ENCODE measurements at places on chromosomes 6 and 20.

GRCh38 chr6:140029551-140029950 is 655.1 kb upstream of the CITED2 start:
- DNase-seq: no peak

GRCh38 chr20:13900496-13900895 is 89.9 kb downstream of the SEL1L2 start:
- no peak for DNase-seq

DNA sequence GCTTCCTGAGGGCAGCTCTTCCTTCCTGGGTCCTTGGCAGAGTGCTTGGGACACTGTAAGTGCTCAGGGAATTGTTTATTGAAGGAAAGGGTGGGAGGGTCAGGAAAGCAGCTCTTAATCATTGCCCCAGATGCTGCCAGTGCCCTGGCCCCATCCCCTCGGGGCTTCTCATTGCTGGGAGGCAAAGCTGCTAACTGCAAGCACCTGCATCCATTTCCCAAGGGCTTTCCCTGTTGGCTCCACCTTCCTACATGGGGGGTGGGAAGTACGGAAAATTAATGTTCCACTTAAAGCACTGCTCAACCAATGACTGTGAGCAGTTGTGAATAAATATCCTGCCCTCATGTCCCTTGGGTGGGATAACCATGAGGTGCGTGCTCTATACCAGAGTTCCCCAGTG is 56.4 kb downstream of the NDUFAF5 start:
- DNase-seq: no peak

DNA sequence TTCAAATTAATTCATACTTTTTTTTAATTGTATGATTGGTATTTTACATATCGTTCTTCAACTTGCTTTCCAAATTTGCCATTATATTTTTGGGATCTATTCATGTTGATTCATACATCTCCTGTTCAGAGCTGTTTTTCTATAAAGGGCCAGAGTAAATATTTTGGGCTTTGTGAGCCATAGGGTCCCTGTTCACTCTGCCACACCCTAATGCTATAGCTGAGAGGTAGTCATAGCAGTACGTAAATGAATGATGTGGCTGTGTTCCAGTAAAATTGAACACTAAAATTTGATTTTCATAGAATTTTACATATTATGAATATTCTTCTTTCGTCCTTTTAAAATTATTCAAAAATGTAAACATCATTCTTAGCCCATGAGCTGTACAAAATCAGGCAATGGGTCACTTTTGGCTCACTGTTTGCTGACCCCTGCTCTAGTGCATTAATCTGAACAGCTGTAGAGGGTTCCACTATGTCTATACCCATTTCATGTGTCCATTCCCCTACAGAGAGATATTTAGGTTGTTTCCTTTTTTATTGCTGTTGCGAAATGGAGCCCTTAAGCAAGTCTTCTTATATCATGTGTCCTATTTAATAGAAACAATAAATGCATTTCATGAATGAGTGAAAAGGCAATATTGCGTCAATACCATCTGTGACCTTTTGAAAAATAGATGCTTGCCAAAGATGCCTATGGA is 136.4 kb upstream of the SALL4 start:
- DNase-seq: no peak

- no peak for DNase-seq
Observed at GRCh38 chr20:5416086-5416485, 99.3 kb upstream of the PROKR2 start.

DNA sequence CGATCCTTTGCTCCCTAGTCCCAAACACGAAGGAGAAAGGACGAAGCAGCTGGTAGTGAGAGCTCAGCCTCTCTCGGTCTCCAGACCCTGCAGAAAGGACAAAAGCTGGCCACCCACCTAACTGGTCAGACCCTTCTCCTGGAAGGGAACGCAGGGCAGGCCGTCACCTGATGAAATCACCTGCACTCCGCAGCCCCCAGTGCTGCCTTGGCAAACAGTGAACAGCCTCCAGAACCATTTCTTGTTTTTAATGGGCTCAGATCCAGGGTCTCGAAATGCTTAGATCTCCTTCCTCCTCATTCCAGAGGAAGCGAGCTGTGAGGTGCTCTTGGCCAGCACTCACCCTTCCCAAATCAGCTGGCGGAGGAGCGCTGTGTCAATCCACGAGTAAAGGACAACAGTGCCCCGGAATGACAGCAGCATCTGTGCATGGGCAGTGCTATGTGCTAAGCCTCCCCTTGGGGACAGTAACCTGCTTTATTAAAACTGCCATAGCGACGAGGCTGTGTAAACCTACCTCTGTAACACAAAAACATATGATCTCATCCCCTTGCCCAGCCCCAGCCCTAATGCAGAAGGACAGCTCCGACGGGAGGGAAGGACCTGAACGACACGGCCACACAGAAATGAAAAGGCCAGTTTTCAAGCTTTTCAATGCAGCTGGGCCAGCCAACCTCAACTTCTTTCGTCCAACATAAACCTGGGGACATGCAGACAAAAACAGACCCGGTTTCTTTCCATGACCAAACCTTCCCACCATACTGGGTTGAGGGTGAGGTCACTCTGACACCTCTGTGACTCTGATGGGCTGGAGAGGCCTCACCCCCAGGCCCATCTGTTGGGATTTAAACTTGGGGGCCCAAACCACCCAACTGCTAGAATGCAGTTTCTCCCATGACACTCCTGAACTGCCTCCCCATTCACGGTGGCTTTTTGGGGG is 43.3 kb downstream of the SULF2 start:
- no peak for DNase-seq

GRCh38 chr20:43431134-43431519 is 26.6 kb upstream of the SRSF6 start:
- no peak for DNase-seq

DNA sequence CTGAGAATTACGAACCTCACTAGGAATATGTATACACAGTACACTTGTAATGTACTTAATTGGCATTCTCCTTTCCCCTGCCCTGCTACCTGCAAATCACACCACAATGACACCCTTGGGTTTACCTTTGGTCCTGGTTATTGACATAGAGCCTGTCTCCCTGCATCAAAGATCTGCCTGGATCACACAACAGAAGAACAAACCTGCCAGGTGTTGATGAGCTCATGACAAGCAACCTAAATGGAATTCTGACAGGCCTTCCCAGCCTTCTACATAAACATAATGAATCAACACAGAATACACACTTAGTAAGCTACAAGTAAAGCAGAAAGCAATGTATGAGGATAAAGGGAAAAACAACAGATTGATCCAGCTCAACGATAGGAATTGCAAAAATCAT is 95.6 kb downstream of the HDGFL1 start:
- DNase-seq: no peak

DNA sequence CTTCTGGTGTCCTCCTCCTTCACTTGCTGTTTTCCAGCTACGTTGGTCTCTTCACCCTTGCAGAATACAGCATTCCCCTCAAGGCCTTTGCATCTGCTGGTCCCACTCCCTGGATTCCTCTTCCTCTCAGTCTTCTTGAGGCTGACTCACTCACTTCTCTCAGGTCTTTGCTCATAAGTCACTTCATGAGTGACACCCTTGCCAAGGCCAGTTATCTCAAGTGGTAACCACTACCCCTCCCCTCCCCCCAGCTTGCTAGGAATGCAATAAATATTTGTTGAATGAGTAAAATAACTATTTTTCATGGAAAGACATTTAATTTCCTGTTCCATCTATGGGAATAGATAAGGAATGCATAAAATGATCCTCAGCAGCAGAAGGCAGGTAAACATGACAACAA is 131.7 kb downstream of the PLCB4 start:
- DNase-seq: no peak

DNA sequence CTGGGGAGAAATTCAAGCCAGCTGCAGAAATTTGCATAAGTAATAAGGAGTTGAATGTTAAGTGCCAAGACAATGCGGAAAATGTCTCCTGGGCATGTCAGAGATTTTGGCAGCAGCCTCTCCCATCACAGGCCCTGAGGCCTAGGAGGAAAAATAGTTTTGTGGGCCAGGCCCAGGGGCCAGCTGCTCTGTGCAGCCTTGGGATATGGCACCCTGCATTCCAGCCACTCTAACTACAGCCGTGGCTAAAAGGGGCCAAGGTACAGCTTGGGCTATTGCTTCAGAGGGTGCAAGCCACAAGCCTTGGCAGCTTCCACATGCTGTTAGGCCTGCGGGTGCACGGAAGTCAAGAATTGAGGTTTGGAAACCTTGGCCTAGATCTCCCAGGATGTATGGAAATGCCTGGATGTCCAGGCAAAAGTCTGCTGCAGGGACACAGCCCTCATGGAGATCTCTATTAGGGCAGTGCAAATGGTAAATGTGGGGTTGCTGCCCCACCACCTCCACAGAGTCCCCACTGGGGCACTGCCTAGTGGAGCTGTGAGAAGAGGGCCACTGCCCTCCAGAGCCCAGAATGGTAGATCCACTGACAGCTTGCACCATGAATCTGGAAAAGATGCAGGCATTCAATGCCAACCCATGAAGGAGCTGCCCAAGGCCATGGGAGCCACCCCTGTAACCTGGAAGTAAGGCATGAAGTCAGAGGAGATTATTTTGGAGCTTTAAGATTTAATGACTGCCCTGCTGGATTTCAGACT is 126.5 kb downstream of the DTNBP1 start:
- no peak for DNase-seq
